ENCODE measurements at places on chromosomes 12 and 14.

GRCh38 chr14:35247777-35248475, 44.3 kb upstream of the PSMA6 start:
- DNase-seq: no peak

GRCh38 chr12:106133136-106134087, 5.3 kb downstream of the NUAK1 start:
- DNase-seq: no peak

DNA sequence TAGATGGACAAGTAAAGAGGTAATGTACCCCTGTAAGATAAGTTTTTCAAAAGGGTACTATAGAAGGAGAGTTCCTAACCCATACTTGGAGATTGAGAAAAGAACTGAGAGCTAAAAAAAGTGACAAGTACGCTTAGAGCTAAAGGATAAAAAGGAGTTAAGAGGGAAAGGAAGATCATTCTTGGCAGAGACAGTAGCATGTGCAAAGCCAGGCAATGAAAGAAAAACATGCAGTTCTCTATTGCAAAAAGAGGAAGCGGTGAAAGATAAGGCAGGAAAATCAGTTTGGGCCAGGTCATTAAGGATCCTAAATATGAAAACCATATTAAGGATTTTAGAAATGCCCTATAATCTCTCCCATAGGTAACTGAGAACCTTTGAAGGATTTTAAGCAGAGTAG, 500.4 kb upstream of the GARIN6 start:
- DNase-seq: no peak

- DNase-seq: no peak
Observed at GRCh38 chr12:128079-128478, 61.5 kb downstream of the IQSEC3 start.

GRCh38 chr14:85466678-85467077, 63.3 kb upstream of the FLRT2 start:
- no peak for DNase-seq

DNA sequence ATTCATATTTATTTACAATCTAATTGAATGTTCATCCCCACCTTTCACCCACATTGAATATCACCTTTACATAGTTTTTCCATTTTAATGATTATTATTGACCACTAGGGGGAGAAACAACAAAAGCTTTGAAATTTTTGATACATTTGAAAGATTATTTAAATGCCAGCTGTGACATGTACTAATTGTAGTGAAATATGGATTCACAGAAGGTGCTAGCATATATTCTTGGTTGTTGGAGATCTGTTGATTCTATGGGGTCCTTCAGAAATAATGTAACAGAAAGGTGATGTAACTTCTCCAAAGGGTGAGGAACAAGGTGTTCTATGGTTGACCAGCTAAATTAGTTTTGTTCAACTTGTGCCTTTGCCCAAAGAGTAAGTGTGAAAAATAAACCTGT, 22.4 kb upstream of the GPR33 start:
- DNase-seq: no peak

GRCh38 chr12:48615681-48616080, 45.8 kb upstream of the LALBA start:
- DNase-seq: no peak

DNA sequence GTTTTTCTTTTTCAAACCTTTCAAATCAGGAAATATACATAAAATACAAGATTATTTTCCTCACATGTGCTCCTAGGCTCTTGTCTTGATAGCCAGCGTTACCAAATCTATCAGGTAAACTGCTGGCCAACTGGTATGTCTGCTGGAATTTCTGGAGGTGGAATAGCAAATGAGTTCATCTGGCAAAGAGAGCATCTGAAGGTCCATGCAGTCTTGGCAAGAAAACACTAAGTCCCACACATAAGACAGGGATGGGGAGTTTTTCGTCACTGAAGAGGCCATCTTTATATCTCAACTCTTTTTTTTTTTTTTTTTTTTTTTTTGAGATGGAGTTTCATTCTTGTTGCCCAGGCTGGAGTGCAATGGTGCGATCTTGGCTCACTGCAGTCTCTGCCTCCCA, 60.1 kb downstream of the DERA start:
- no peak for DNase-seq

DNA sequence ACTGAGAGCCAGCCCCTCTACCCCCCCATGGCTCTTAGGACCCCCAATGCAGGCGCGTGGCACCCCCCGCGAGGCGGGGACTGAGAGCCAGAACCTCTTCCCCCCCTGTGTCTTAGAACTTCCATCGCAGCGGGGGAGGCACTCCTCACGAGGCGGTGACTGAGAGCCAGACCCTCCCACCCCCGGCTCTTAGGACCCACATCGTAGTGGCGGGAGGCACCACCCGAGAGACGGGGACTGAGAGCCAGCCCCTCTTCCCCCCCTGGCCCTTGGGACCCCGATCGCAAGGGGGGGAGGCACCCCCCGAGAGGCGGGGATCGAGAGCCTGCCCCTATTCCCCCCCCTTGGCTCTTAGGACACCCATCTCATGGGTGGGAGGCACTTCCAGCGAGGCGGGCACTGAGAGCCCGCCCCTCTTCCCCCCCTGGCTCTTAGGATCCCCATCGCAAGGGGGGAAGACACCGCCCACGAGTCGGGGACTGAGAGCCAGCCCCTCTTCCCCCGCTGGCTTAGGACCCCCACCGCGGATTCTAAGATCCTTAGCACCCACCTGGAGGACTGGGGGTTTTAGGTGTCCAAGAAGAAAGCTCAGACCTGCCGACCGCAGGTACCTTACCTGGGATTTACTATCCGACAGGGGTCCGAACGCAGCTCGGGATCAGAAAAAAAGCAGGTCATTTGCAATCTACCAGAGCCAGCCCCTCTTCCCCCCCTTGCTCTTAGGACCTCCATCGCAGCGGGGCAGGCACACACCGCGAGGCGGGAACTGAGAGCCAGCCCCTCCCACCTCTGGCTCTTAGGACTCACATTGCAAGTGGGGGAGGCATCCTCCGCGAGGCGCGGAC, 44.9 kb downstream of the DDX11 start:
- DNase-seq: no peak

DNA sequence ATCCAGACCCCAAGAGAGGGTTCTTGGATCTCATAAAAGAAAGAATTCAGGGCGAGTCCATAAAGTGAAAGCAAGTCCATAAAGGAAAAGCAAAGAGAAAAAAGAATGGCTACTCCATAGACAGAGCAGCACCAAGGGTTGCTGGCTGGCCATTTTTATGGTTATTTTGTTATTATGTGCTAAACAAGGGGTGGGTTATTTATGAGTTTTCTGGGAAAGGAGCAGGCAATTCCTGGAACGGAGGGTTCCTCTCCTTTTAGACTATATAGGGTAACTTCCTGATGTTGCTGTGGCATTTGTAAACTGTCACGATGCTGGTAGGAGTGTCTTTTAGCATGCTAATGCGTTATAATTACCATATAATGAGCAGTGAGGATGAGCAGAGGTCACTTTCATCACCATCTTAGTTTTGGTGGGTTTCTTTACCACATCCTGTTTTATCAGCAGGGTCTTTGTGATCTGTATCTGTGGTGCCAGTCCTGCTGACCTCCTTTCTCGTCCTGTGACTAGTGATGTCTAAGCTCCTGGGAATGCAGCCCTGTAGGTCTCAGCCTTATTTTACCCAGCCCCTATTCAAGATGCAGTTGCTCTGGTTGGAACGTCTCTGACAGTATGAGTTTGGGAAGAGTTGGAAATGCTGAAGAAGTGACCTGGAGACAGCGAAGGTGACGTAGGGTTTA, 100.5 kb downstream of the ZNF664 start:
- DNase-seq: no peak

- no peak for DNase-seq
Observed at GRCh38 chr12:6364044-6364374, 11.4 kb downstream of the SCNN1A start.

DNA sequence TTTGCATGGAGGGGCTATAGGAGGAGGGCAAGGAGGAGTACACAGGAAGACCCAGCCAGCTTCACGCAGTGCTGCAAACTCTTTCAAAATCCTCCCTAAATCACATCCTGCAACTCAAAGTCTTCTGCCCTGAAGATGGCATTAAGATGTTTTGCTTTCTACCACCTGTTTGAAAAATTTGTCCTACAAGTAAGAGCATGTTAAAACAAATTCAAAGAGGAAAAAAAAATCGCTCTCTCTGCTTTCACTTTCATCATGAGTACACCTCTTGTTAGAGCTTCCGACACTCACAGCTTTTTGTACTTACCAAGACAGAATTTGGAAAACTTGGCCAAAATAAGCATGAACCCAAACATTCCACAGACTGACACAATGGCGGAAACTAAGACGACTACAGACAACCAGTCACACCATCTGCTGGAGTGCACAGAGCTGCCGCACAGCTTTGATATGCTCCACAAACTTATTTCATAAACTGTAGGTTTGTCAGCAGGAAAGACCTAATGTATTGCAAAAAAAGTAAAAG, 21.3 kb downstream of the GCH1 start:
- DNase-seq: no peak

DNA sequence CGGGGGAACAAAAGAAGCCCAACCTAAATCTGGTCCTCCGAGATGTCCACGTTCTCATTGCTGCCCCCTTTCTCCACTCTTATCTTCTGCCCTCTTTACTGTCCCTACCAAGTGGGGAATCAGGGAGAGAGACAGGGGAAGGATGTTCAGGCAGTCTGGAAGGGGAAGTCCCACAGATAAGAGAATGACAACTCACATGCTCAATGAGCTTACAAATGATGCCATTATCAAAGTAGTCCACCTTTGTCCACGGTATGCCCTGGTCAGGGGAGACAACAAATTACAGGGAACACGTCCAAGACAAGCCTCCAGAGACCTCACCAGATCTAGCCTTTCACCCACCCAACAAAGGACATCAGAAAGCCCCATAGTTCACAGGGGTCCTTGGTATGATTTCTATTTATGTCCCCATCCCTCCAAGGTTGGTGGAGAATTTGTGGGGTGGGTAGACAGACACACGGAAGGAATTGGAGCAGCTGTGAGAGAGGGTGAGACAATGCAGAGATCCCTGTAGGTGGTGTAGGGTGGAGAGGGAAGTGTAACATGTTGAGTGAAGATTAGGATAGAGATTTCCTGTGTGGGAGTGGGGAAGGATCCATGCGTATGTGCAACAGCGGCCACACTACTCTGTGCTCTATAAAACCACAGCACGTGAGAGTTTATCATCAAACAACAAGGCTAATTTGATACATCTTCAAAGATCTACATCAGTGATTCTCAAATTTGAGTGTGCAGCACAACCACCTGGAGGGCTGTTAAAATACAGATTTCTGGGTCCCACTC, 10.7 kb downstream of the MYO1A start:
- DNase-seq: no peak

DNA sequence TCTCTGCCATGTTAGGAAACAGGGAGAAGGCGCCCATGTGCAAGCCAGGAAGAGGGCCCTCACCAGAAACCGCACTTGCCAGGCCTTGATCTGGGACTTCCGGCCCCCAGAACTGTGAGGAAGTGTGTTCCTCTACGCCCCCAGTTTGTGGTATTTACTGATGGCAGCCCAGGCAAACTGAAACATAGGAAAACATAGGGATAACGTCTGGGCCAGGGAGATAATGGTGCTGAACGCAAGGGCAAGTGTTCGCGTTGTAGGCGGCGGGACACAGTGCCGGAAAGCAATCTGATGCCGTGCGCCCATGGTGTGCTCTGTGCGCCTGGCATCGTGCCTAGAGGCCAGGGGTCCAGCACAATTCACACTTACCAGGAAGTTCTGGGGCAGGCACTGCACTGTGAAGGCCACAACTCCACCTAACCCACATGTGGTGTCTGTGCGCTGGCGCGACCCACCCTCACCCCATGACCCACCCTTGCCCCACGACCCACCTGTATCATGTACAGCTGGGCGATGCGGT, 53.6 kb downstream of the ARL6IP4 start:
- DNase-seq: no peak

GRCh38 chr14:76997257-76997970, 31.1 kb downstream of the IRF2BPL start:
- DNase-seq: no peak

GRCh38 chr14:20696764-20697163, 8.2 kb downstream of the ANG start:
- DNase-seq: no peak

DNA sequence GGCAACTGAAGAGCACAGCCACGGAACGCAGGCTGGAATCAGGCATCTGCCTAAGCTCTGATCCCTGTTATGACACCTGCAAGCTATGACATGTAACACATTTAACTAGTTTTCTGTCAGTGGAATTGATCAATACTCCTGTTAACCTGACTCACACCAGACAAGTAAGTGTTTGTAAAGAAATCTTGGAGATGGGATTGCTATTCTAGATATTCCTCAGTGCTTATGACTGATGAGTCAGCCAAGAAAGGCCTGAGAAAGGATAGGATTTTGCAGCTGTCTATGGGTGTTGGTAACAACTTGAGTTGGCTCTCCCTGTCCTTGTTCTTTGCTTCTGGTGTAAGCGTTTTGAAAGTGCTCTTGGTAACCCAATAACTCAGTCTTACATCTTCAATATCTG, 110.5 kb downstream of the GPR135 start:
- no peak for DNase-seq

- DNase-seq: no peak
Observed at GRCh38 chr14:72801381-72801812, 92.5 kb downstream of the DPF3 start.

DNA sequence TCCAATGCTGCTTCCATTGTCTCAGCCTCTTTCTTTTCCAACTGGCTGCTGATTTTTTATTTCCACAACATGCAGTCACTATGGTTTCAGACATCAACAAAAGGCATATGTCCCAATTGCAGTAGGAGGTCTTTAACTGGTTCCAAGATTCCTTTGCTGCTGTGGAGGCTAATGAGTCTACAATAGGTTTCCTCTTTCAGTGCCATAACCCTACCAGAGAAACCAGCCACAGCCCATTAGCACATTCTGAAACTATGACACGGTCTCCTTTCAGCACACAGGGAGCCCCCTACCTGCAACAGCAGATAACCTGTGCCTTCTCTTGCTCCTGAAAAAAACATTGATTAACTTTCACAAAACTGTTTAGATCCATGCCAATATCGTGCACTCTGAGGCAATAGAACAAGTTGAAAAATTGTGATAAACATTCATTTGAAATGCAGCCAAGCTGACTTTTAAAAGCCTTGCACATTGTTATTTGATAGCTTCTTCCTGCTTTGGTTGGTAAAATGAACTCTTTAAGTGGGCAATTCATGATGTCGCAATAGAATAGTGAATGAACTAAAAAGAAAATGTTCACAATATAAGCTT, 32.4 kb downstream of the PLEKHG7 start:
- no peak for DNase-seq

DNA sequence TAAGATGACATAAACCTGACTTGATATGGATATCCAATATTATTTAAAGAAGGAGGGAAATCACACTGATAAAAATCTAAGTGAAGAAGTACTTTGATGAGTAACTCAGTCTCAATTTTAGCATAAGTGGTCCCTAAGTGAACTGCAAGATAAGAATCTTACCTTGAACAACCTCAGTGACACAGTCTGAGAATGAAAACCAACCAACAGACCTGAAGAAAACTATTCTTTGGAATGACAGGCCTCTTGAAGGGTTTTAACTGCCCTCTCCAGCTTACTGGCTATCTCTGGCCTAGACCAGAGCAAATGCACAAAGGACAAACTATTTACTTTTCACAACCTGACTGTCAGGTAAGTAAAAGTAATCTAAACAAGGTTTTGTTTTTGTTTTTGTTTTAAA, 44.7 kb downstream of the CPM start:
- no peak for DNase-seq

- DNase-seq: no peak
Observed at GRCh38 chr12:46221255-46222128, 47.4 kb downstream of the SLC38A1 start.

All from activated T-helper 1 cell treated with anti-CD3 and anti-CD28 coated beads, Interleukin-2, amount 50 U/mL, for 16 hours (primary cell).